Pulmonary artery endothelial cell (primary cell): ENCODE measurements at places on chromosomes 7 and 10.

DNA sequence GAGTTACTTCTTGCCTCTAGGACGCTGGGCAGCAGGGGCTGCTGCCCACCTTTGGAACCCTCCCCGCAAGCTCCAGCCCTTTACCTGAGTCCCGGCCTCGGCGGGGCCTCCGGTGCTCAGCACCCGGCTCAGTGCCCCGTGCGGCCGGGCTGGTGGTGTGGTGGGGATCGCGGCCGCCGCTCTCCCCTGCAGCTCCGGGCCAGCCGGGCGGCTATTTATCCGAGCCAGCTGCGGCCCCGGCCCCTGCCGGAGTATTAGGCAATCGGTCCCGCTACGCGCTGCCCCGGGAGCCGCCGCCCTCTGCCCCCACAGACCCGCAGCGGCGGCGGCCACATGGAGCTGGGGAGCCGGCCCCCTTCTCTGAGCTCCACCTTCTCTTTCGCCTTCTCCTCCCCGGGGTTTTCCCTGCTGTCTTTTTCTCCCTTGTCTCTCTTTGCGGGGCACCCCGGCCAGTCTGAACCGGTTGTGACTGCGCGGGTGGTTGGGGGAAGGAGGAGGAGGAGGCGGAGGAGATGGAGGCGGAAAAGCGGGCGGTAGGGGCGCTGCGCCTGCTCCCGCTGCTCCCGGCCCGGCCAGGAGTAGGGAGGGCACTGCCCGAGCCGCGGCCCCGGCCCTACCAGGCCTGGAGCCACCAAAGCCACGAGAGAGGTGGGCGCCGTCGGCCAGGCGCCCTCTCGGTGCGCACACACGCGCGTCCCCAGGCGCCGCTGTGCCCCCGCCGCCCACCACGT is at the start of gene SLC16A9:
TSS of gene SLC16A9 (minus strand) at position 456 of the 731 bp plus-strand sequence. CDS start 25,559 bp downstream, outside the sequence.
- DNase-seq, result no peak

DNA sequence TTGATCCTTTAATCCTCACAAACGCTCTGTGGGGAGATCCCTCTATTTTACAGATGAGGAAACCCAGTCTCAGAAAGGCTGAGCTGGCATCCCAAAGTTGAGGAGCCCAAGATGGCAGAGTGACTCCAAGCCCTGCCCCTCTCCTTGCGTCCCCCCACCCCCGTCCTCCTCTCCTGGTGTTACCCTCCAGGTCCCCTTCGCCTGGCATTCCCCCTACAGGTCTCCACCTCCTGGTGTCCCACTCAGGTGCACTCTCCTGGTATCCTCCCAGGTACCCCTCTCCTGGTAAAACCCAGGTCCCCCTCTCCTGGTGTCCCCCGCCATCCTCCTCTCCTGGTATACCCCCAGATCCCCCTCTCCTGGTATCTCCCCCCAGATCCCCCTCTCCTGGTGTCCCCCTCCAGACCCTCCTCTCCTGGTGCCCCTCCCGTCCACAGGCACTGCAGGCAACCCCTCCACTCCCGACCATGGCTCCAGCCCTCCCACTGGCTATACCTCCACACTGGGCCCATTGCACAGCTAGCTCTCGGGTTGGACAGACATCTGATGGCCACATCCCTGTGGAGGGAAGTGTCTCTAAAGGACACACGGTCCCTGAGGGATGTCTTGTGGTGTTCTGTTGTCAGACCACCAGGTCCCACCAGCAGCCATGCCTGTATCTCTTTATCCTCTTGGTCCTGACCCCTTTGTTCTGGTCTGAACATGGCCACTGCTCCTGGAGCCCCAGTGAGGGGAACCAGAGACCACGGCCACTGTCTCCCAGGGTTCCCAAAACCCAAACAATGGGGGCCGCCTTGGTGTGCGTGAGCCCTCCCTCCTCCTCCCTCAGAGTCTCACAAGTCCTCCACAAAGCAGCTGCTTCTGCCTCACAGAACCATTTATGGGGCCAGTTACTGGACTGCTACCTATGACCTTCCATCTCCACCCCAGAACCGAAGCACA is 37.2 kb downstream of the CALML3 start:
- no peak for DNase-seq

GRCh38 chr7:84714765-84715164 is 472.1 kb downstream of the SEMA3D start:
- DNase-seq, result no peak

DNA sequence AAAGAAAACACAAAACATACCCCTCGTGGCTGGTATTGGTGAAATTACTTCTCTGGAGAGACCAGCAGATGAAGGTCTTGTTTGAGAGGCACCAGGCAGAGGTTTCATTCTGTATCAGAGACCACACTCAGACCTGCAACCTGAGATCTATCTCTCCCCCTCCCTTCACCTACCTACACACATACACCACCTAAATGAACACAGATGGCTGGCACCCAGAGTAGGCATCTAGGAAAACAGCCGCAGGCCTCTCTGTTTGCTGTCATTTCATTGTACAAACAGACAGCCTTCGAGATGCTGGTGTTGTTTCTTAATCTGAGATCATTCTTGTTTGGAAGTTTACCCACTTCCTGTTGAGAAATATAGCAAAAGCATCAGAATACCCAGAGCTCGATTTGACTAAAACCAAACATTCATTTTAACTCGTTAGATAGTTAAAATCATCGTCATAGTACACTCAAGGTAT is 173.9 kb upstream of the SLC25A13 start:
- no peak for DNase-seq

DNA sequence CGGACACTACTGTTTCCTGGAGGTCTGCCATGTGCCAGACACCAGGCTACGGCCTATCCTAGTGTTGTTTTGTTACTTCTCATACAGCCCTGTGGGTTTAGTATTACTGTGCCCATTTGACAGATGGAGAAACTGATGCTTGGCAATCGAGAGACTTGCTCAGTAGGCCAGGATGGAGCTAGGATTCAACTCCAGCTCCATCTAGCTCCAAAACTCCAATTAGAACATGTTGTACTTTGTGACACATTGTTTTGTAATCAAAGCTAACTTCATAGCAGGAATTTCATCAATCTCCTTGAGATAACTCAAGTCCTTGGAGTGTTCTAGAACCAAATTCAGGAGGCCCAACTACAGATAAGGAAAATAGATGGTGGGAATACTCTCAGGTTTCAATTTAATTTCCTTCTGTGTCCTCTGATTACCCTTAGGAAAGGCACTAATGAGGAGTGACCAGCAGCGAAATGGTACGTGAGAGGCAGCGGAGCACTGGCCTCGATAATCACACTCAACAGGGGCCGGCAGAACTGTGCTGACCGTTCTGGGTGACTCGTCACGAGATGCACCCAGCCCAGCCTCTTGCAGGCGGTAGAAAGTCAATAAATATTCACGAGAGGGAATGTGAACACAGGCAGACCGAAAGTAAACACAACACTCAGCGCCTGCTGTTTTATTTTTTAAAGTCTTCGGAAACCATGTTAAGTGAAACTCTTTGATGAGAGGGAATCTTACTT is 269.6 kb upstream of the NEBL start:
- no peak for DNase-seq

GRCh38 chr10:53315709-53316108 is 543.1 kb upstream of the MBL2 start:
- no peak for DNase-seq

- no peak for DNase-seq
These were observed 116.6 kb downstream of the DOCK4 start for GRCh38 chr7:112089551-112089950.

GRCh38 chr7:116588641-116589594 is 64.1 kb downstream of the CAV1 start:
- no peak for DNase-seq

GRCh38 chr7:90749774-90750173 is 153.7 kb downstream of the CDK14 start:
- DNase-seq, result no peak

- no peak for DNase-seq
These were observed 79.5 kb downstream of the NEBL start for GRCh38 chr10:20817646-20818045.

DNA sequence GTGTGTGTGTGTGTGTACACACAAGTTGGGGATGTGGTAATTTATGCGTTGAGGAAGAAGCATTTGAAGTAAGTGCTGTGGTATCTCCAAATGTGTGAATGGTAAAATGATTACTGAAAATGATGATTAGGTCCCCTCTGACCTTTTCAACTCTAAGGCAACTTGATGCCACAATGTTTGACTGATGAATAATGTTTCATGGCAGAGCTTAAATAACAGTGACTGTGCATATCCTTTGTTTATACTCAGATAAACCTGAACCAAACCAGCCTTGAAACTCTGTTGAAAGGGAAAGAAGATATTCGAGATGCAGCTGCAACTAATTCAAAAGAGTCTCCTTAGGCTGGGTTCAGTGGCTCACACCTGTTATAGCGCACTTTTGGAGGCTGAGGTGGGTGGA is 64.8 kb upstream of the YAE1 start:
- DNase-seq, result no peak

DNA sequence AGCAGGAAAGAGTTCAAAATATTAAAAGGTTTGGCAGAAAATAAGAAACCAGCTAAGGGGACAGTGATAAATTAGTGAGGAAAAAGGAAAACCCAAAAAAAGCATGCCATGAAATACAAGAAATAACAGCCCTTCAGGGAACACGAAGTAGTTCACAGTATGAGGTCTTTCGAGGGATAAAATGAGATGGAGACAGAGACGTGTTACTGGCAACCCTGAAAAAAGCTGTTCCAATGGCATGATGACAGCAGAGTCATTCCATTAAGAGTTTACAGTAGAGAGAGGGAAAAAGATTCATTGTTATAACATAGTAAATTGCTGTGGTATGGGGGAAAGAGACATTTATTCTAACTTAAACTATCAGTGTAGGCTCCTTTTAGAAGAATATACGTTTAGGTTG is 391.2 kb downstream of the ANKRD7 start:
- no peak for DNase-seq

GRCh38 chr7:84190016-84190705 is 4.4 kb downstream of the SEMA3A start:
- no peak for DNase-seq

GRCh38 chr10:74488907-74489306 is 337.5 kb upstream of the KAT6B start:
- no peak for DNase-seq

- no peak for DNase-seq
These were observed 169.9 kb upstream of the ASAH2 start for GRCh38 chr10:50421026-50421719.

DNA sequence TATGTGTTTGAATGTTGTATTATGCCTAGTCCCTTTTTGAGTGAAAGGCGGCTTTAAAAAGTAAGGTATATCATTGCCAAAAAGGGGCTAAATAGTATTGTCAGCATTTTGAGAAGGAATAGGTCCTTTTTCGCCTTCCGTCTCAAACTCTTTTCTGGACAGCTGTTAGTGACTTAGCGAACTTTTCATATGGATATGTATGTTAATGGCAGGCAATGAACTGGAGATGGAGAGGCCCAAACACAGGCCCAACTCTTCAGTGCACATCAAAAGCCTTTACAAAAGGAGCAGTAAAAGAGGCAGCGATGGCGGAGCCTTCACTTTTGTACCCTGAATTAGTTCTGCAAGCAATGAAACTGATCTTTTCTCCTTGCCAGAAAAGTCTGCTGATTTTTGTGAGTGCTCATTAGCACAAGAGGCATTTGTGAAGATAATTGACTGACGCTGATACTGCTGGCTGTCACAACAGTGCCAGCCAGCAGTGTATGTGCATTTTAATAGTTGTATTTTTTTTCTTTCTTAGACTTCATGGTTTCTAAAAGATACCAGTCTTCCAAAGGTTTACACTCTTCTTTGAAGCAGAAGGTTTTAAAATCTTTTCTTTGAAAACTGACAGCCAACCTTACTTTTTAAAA is 243.7 kb upstream of the SP8 start:
- no peak for DNase-seq

DNA sequence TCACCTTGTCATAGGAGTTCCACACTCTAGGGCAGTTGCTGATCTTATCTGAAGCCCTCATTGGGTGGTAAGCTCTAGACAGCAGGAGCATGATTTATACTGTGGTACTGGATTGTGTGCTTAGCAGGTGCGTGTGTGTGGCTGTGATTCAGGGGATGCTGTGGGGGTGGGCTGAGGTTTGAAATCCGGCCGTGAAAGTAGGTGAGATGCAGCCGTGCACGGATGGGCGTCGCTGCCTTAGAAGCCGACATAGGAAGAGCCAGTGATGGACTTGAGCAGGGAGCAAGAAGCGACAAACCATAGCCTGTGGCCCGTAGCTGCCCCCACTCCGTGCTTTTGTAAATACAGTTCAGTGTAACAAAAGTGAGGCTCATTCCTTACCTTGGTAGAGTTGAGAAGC is 38.2 kb downstream of the PROSER2 start:
- DNase-seq, result no peak

DNA sequence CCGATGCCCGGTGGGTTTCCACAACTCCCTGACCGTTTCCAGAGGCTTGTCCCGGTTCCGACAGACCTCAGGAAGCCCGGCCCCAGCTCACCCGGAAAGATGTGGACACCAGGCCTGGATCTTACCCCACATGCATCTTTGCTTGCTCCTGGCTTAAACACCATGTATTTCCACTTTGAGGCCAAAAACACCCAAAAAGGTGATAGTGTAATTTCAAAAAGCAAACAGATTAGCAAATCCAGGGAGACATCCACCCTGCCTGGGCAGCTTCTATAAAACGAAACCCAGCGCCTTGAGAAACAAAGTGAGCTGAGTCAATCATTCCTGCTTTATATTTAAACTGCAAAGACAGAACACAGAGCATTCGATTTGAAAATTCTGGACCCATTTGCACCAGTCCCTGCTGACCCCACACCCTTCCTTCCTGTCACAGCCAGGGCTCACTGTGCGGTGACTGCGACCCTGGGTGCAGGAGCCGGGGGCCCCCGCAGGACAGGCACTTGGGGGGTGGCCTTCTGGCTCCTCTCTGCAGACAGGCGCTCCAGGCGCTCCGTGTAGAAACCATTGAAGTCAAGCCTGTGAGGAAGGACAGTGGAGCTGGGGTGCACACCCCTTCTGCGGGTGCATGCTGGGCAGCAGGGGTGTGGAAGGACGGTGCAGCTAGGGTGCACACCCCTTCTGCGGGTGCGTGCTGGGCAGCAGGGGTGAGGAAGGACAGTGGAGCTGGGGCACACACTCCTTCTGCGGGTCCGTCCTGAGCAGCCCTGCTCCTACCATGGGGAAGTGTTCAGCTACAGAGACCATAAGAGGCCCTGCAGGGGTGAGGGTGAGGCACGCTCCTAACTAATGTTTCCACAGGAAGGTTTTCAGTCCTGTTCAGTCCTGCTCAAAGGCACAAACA is 2.9 kb upstream of the ADAM8 start:
- no peak for DNase-seq
